Hypothalamus (tissue), 51 donors: ENCODE measurements at places on chromosomes 3 and 15.

- DNase-seq: no peak
Measured at GRCh38 chr3:88298189-88298588, 148.4 kb downstream of the C3orf38 start.

DNA sequence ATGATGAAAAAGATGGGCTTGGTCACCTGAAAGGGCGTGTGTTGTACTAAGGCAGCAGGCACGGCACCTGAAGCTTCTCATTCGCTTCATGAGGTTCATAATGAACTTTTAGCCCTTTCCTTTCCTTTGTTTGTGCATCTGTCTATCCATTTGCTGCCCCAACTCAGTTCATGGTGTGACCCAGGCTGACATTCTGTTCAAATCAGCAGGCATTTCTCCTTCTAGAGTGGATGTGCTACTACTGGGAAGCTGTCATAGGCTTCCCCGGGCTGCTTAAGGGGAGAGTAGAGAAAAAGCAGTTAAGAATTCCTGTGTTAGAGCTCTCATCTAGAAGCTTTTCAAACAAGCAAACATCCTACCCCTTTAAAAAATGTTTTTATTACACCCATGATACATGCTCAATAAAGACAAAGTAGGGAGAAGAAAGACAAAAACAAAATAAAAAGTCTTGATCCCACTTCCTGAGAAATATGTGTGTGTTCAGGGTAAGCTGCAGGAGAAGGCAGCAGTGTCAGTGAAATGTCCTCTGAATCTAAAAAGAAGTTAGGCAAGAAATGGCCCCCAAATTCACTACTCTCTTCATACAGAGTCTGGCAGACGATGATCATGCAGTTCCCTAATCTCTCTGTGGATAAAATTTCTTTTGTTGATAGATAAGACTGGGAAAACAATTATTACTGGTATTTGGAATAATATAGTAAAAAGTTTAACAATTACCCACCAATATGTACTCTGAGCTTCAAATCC, 136.9 kb upstream of the PFN2 start:
- DNase-seq: no peak

GRCh38 chr3:69594286-69594685, 145.0 kb upstream of the MITF start:
- no peak for DNase-seq

GRCh38 chr3:89577637-89578530, 470.5 kb downstream of the EPHA3 start:
- no peak for DNase-seq
